Nephron progenitor cell (in vitro differentiated cells): ENCODE measurements at places on chromosomes 1 and 21.

DNA sequence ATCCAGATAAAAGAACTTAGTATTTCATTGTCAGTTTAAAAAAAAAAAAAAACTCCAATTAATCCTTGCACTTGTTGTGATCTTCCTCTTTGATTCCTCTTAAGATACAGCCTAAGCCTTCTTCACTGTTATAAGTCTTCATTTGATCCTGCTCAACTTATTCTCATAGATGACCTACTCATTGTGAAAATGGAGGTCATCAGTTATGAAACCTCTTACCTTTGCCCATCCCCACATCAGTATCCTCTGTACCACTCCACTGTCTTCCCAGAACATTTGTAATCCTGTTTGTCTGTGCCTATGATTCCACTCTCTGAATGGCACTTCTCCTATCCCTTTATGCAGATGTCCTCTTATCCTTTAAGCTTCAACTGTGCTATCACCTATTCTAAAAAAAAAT is 28.0 kb downstream of the ODR4 start:
- DNase-seq = no peak

DNA sequence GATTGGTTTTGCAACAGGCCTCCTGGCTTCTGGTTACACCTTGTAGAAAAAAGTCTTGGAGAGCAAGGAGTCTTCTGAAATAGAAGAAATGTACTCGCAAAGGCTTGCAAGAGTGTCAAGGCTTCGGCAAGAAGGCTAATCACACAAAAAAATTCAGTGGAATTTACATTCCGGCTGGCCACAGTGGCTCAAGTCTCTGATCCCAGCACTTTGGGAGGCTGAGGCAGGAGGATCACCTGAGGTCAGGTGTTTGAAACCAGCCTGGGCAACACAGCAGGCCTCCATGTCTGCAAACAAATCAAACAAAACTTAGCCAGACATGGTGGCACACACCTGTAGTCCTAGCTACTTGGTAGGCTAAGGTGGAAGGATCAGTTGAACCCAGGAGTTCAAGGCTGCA is 7.7 kb upstream of the DOP1B start:
- DNase-seq = no peak

GRCh38 chr1:233431753-233432403 is 104.4 kb downstream of the MAP3K21 start:
- DNase-seq = no peak

DNA sequence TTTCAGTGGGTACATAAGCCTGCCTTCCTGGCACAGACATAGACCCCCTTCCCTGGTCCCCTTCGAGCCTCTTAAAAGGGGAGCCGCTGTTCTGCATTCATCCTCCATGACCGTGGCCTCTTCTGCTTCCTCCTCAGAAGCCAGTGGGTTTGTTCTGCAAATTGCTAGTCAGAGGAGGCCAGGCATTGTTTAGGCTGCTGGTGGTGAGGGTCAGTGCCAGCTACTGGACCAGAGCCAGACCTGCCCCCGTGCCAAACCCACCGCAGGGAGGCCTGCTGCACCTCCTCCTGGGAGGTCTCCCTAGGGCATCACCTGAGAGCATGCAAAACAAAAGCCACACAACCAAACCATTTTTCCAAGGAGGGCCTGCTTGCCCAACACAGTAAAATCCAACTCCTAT is 178.4 kb downstream of the MIS18A start:
- DNase-seq = no peak

- peak; percentile 15 for DNase-seq
Observed at GRCh38 chr1:100719490-100719889, at the start of gene VCAM1. Gene VCAM1 (plus strand): TSS chr1:100719742. CDS start chr1:100719861, 119 bp downstream.

DNA sequence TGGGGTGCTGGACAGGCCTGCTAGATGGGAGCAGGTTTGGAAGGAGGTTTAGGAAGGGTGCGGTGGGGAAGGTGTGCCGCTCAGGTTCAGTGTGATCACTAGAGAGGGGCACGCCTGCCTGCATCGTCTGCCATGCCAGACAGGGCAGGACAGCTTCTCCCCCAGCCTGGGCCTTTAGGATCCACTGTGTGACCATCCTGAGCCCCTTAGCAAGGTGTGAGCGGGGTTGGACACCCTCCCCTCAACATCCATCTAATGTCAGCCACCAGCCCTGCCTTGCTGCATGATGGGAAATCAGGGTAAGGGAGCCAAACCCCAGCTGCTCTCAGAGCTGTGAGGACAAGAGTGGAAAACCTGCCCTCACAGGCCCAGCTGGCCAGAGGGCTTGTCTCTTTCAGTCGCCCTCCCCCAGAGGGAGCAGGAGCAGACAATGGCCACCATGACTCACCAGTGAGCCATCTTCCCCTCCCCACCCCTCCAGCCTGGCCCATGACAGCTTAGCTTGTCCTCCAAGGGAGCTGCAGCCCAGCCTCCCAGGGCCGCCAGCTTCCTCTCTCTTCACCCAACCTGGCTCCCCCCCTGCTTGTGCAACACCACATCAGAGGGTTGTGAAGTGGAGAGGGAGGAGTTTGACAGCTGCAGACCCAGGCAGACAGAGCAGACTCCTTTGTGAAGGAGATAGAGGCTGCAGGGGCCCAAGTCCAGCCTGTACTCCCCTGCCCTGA is 37.0 kb downstream of the NUAK2 start:
- peak; percentile 41 for DNase-seq

GRCh38 chr21:25934130-25934529 is 199.4 kb downstream of the GABPA start:
- no peak for DNase-seq

DNA sequence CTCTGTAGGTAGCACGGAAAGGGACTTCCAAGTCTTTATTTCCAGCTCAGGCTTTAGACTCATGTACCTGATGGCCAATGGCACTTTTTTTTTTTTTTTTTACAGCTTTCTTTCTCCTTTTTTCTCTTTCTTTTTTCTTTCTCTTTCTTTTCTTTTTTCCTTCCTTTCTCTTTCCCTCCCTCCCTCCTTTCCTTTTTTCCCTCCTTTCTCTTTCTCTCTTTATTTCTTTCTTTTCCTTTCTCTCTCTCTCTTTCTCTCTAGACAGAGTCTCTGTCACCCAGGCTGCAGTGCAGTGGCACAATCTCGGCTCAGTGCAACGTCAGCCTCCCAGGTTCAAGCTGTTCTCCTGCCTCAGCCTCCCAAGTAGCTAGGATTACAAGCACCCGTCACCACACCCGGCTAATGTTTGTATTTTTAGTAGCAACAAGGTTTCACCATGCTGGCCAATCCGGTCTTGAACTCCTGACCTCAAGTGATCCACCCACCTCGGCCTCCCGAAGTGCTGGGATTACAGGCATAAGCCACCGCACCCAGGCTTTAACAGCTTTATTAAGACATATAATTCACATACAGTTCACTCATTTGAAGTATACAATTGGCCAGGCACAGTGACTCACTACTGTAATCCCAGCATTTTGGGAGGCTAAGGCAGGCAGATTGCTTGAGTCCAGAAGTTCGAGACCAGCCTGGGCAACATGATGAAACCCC is 5.1 kb upstream of the DCAF8 start:
- DNase-seq = no peak

GRCh38 chr1:11967028-11967547 is 13.2 kb upstream of the MFN2 start:
- no peak for DNase-seq

DNA sequence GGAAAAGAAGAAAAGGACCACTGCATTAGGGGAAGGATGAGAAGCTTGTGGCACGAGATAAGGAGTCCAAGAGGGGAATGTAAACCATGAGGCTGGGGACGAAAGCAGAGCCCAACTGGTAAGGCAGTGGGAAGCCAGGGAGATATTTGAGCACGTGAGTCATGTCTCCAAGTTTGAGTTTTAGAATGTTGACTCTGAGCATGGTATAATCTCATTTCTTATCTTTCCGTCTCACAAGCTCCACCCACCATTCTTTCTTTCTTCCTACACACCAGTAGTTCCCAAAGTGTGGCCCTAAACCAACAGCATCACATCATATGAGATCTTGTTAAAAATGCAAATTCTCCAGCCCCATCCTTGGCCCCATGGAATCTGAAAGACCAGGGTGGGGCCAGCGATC is 145.3 kb downstream of the PLPP3 start:
- DNase-seq = no peak

DNA sequence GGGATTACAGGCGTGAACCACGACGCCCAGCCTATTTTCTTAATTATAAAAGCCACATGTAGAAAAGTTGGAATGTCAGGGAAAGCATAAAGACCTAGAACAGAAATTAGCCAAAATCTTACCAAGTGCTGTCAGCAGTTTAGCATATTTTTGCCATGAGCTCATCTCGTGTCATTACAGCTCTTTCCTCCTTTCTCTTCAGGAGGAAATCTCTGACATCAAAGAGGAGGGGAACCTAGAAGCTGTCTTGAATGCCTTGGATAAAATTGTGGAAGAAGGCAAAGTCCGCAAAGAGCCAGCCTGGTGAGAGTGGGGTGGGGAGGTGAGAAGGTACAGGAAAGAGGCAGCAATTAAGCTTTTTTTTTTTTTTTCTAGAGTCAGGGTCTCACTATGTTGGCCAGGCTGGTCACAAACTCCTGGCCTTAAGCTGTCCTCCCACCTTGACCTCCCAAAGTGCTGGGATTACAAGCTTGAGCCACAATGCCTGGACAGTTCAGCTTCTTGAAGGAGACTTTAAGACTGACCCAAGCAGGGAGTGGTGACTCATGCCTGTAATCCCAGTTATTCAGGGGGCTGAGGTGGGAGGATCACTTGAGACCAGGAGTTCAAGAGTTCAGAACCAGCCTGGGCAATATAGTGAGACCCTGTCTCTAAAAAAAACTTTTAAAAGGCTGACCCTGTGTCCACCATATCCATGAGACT is 8.4 kb upstream of the BGLAP start:
- DNase-seq = no peak

GRCh38 chr1:54485416-54485815 is 62.6 kb upstream of the ACOT11 start:
- no peak for DNase-seq

DNA sequence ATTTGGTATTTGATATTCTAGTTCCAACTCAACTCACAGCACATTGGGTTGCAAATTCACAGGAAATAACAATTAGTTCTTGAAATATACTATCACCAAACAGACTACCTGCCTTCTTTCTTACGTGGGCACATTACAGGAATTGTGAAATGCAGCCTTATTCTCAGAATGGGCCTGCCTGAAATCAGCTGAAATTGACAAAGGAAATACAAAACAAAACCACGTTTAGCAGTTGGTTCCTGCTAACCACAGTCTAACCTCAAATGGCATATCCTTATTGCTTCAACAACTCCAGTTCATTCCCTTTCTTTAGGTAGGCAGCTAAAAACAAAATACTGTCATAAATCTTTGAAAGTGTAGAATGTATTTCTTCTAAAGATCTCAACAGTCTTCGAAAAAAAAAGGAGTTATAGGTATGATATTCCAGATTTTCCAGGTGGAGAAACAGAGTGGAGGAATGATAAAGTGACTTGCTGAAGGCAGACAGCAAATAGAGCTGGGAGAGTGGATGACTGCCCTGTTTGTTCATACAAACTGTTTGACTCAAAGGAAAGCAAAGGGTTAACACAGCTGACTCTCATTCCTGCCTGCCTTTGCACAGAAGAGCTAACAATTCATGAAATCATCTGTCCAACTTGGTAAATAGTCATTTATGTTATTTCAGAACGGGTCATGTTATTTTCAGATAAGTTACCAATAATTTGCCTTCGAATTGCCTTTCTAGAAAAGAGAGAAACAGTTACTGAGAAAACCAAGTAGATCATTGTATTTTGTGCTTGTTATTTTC is 1.6 kb upstream of the GREM2 start:
- DNase-seq = no peak

DNA sequence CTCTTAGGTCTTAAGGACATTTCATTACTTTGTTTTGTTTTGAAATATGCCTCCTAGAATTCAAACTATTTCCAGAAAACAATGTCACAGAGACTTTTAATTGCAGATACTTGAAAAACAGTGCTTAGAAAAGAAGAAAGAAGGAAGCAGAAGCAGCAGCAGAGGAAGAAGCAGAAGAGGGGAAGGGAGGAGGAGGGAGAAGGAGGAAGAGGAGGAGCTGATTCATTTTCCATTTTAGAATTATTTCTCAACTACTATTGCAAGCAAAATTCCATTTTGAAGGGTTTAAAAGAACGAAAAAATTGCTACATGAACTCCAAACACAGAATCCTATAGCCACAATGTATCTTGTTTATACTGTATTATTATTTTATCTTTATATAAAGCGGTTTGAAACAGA is 13.9 kb downstream of the RC3H1 start:
- DNase-seq = no peak

DNA sequence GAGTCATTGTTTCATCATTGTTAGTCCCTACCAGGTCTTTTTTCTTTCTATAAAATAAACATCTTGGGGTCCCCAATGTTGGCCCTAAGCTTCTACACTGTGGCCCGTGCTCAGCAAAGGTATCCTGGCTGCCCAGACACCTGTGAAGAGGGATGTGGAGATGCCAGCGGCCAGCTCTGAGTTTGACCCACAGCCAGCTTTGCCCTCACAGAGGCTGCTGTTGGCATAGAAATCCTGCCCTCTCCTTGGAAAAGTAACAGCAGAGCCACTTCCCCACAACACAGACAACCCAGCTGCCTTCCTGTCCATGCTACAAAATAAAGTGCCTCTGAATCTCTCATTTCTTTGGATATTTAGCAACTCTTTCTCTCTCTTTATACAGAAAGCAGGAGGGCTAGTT is 6.0 kb downstream of the TRIM62 start:
- no peak for DNase-seq

GRCh38 chr1:53341961-53342707 is 14.3 kb upstream of the LRP8 start:
- no peak for DNase-seq

DNA sequence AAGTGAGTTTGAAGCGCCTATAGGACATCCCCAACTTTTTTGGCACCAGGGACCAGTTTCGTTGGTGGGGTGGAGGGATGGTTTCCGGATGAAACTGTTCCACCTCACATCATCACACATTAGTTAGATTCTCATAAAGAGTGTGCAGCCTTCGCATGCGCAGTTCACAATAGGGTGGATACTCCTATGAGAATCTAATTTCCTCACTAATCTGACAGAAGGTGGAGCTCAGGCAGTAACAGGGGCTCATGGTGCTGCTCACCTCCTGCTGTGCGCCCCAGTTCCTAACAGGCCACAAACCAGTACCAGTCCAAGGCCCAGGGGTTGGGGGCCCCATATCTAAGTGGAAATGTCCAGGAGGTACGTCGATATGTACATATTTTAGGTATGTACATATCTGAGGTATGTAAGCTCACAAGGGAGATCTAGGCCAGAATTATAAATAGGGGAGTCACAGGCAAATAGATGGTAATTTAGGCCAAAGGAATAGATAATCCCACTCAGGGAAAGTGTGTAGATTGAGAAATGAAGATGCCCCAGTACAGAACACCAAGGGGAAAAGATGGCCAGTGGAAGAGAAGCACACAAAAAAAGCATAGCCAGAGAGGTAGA is 27.5 kb upstream of the RASAL2 start:
- no peak for DNase-seq
